ENCODE measurements at places on chromosomes 3 and 15.

DNA sequence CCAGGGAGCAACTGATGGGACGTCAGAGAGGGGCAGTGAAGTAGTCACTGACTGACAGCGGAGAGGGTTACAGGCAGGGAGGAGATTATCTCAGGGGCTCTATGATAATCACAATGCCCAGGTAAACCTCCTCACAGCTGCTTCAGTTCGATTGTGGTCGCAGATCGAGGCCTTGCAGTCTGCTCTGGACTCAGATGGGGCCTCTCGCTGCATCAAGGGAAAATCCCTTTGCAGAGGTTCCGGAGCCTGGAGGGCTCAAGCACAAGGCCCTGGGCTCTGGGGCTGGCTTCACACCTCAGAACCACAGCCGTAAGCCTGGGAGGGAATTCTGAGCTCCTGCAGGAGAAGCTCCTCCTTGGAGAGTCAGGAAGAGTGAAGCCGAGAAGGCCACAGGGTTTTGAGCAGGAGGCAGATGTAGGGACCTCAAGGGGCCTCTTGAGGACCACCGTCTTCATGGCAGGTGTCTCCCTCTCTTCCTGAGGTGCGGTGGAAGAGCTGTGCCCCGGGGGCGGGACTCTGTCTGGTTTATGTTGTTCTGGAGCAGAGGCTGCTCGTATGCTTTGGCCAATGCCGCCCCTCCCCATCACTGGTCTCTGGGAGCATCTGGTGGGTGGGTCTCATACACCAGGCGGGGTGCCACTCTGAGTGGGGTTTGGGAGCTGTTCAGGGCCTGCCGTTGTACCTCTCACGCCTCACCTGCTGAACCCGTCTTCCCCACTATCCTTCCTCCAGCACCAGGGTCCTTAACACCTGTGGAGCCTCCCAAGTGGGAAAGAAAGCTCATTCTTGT, 19.5 kb upstream of the SNRPA1 start:
- DNase-seq: no peak

DNA sequence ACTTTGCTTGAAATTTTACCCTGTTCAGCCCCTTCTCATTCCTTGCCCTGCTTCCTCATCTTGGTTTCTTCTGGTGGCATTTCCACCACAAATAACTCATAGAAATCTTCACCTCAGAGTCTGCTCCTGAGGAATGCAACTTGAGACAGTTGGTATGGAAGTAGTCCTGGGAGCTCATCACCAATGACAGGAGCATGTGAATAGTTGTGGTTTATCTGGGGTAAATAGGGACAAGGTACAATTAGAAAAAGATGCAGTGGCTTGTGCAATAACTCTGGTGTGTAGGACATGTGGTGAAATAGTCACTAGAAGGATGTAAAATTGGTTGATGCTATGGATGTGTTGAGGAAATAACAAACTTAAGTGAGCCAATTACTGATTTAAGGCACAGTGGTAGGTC, 72.7 kb upstream of the CHRNA7 start:
- no peak for DNase-seq

GRCh38 chr3:185164428-185165217, 11.8 kb upstream of the C3orf70 start:
- no peak for DNase-seq

- DNase-seq: peak; percentile 31
Observed at GRCh38 chr15:99385865-99386264, 134.6 kb downstream of the LRRC28 start.

DNA sequence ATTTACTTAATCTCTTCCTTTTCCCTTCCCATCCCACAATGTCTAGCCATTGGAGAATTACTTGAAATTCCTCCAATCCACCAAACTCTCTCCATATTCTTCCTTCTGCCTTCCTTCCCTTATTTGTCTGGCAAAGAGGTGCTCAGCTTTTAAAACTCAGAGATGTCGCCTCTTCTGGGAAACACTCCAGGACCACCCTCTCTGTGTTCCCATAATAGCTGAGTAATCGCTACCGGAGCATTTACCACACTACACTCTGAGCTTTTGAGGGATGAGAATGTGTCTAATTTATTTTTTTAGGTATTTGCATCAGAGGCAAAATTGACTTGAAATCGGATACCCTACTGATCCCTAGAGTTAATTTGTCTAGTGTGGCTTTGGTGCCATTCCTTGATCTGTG, 245.7 kb upstream of the TPRG1 start:
- no peak for DNase-seq
